M059J (cell line): ENCODE measurements at places on chromosomes 2 and 18.
A peak's percentile ranks its signal among the peaks of the same experiment; 100 is the strongest.

- no peak for DNase-seq
Observed at GRCh38 chr2:171490577-171490976, 31.7 kb upstream of the CYBRD1 start.

GRCh38 chr2:26913606-26913998 is 56.8 kb upstream of the MAPRE3 start:
- peak; percentile 8 for DNase-seq

GRCh38 chr2:46163098-46163430 is 134.1 kb upstream of the EPAS1 start:
- no peak for DNase-seq

- DNase-seq, result no peak
Observed at GRCh38 chr2:36473230-36473629, 117.7 kb downstream of the CRIM1 start.

DNA sequence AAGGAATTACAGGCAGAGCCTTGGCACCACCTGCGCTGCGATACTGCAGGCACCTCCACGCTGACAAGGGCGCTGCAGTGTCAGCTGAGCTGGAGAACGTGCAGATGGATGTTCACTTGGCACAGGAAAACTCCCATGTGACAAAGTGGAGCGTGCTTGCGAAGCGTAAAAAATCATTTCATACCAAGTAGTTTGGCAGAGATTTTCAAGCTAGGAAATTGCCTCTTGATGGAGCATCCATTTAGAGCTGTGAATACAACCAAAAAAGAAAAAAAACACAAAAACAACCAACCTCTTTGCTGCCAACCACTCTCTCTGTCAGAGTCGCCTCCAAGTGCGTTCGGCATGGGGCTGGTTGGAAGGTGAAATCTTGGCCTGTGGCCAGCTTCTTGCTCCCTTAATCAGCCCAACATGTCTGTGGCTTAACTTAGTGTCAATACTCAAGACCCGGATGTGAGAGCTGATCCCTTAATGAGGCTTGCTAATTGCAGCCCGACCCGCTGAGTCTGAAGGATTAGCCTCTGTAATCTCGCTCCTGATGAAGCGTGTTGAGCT is 38.1 kb downstream of the ACOXL start:
- no peak for DNase-seq

DNA sequence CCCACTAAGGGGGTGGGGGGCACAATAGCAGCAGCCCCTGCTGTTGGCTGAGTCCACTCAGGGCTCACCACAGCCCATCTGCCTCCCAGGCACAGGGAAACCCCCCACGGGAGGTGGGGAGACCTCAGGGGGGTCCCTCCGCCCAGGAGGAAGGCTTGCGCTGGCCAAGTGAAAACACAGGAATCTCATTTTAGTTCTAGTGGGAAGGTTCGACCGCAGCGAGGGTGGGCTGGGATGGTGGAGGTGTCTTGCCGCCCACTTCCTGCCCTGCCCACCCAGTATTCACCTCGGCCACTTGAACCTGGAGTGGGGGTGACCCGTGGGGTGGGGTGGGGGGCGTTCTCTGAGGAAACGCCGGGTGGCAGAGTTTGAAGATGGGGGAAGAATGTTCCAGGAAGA is 6.9 kb upstream of the BOK start:
- DNase-seq, result no peak

GRCh38 chr2:103435010-103435409 is 673.2 kb downstream of the TMEM182 start:
- no peak for DNase-seq

DNA sequence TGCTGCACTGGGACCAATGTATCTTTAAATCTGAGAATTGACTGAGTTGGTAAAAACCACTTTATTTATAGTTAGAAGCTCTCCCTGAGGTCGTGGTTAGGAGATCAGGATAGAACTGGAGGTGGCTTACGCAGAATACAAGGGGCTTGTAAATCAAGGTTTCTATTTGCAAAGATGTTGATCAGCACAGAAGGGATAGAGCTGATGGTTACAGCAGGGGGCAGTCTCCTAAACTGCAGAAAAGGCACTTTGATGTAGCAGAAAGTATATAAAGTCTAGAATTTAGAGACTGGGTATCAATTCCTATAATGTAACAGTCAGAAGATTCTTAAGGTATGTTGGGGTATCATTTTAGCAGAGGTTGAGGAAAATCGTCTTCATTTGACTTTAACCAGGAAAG is 25.2 kb upstream of the ACVR1 start:
- DNase-seq, result no peak

DNA sequence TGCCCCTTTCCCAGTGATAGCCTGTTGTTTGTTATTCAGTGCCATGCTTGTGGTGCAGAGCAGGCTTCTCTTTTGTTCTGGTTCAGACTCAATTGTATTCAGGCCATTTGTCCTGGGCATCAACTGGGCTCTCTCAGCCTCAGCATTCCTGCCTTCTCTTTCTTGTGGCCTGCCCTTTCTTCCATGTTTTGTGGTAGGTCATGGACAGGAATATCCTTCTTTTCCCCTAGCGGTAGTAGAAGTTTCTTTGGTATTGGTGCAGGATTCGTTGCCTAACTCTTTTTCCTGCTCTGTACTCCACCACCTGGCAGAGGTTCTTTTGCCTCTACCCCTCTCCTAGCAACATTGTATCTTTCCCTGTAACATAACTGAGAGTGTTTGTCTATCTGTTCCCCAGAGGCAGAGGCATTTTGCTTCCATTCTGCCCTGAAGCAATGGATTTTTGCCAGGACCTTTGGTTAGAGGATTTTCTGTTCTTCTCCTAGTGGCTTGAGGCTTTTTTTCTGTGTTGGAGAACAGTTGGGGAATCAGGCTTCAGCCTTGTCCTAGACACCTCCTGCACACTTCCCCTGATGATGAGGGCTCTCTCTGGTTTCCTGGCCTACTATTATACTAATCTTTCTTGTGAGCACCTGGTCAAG is 68.5 kb downstream of the NCOA1 start:
- peak; percentile 80 for DNase-seq

GRCh38 chr2:201257381-201257955 is 2.9 kb upstream of the CASP8 start:
- no peak for DNase-seq

- DNase-seq, result no peak
Observed at GRCh38 chr2:158726911-158727592, 68.1 kb upstream of the DAPL1 start.

DNA sequence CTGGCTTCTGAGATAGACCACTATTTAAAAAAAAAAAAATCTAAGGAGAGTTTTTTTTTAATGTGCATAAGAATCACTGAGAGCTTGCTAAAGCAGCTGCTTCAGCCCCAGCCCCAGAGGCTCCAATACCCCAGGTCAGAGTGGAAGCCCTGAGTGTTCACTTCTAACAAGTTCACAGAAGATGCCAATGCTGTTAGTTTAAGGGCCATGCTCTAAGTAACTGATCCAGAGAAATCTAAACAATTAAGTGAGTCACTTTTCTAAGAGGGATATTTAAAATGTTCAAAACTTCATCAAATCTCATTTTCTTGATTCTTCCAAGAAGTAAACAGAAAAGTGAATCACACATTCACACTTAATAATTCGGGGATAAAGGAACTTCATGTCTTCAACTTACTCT is 126.4 kb upstream of the CD226 start:
- DNase-seq, result peak; percentile 23

- DNase-seq, result no peak
Observed at GRCh38 chr2:54871457-54872107, 148.1 kb downstream of the EML6 start.

GRCh38 chr2:98824256-98825019 is 93.5 kb upstream of the MGAT4A start:
- DNase-seq, result no peak

DNA sequence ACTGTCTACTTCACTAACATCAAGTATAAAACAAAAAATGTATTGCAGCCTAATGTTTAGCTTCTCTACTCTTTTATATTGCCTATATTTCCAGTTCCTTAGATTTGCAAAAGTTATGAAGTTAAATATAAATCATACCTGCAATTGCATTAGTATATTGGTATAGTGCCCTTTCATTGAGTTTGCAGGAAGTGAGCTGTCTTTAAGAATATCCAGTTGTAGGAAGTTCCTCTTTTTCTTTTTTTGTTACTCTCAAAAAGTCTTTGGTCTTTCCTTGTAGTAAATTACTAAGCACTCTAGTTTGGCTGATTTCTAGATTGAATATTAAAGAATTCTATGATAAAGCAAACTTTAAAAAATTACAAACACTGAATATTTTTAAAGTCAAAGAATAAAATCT is 71.3 kb upstream of the FN1 start:
- no peak for DNase-seq

- peak; percentile 10 for DNase-seq
Observed at GRCh38 chr2:44902217-44903137, 39.0 kb upstream of the SIX3 start.

DNA sequence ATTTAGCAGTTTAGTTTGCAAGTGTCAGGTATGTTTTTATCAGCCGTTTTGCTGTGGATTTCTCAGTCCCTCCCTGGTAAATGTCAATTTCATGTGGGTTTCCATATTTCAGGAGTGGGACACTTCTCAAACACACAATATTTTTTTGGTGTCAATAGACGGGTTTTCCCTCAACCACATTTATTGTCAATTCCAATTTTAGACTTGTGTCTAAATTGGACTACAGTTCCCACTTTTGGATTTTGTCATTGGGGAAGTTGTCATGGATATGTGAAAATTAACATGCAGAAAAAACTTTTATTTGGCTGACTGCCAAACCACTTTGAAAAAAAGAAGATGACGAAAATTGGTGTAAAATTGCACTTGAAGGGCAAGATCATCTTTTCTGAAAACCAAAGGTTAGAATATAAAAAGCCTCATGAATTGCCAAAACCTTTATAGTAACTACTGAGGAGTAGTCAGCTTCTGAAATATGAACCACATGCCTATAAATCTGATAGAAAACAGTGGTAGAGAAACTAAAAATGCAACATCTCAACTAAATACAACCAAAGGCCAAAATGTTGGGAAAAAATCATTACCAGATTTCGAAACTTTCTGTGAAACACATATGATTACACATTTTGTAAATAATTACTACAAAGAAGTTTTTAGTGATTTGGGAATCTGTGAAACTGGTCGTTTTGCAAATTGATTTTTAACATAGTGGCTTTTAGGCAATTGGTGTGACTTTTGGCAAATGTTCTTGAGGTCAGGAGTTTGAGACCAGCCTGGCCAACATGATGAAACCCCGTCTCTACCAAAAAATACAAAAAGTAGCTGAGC is 106.4 kb downstream of the BCL2L11 start:
- DNase-seq, result peak; percentile 63
